ENCODE measurements at places on chromosomes 1 and 21.
A peak's percentile ranks its signal among the peaks of the same experiment; 100 is the strongest.

- H3K27me3 ChIP-seq = peaks cover 7% of the 10 kb centered on the region
- no peaks in the 10 kb centered on the region for H3K36me3 ChIP-seq
- no peak for DNase-seq
- H3K4me1 ChIP-seq = no peaks in the 10 kb centered on the region
These were observed 291.1 kb upstream of the NFIA start for GRCh38 chr1:60791226-60791625.

DNA sequence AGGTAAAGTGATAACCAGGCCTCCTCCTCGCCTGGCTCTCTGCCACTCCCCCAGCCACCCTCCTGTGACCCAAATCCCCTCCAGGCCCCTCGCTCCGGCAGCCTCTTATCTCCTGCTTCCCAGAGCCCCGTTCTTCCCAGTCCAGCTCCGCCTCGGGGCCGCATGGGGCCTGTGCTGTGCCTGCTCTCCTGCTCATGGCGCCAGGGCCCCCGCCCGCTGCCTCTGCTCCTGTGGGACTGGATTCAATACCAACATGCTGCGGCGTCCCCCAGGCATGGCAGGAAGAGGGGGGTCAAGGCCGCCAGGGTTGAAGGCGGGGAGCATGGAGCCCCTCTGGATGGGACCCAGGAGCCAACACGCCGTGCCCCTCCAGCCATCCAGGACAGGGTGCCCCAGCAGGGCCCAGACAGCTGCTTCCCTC, 213.0 kb upstream of the VAMP3 start:
- H3K36me3 ChIP-seq = no peaks in the 10 kb centered on the region
- no peaks in the 10 kb centered on the region for H3K27me3 ChIP-seq
- no peak overlapping the region for H3K4me3 ChIP-seq

GRCh38 chr1:27603309-27603680, 649 bp downstream of the AHDC1 start:
- H3K27ac ChIP-seq = peak overlapping the region; percentile 98
- no peaks in the 10 kb centered on the region for H3K27me3 ChIP-seq
- DNase-seq = peak; percentile 49
- peaks cover 78% of the 10 kb centered on the region for H3K4me1 ChIP-seq

- H3K36me3 ChIP-seq = no peaks in the 10 kb centered on the region
- no peak overlapping the region for H3K4me3 ChIP-seq
- H3K4me1 ChIP-seq = no peaks in the 10 kb centered on the region
- DNase-seq = no peak
- H3K27me3 ChIP-seq = no peaks in the 10 kb centered on the region
These were observed 189.8 kb upstream of the OLFM3 start for GRCh38 chr1:102186536-102186935.

DNA sequence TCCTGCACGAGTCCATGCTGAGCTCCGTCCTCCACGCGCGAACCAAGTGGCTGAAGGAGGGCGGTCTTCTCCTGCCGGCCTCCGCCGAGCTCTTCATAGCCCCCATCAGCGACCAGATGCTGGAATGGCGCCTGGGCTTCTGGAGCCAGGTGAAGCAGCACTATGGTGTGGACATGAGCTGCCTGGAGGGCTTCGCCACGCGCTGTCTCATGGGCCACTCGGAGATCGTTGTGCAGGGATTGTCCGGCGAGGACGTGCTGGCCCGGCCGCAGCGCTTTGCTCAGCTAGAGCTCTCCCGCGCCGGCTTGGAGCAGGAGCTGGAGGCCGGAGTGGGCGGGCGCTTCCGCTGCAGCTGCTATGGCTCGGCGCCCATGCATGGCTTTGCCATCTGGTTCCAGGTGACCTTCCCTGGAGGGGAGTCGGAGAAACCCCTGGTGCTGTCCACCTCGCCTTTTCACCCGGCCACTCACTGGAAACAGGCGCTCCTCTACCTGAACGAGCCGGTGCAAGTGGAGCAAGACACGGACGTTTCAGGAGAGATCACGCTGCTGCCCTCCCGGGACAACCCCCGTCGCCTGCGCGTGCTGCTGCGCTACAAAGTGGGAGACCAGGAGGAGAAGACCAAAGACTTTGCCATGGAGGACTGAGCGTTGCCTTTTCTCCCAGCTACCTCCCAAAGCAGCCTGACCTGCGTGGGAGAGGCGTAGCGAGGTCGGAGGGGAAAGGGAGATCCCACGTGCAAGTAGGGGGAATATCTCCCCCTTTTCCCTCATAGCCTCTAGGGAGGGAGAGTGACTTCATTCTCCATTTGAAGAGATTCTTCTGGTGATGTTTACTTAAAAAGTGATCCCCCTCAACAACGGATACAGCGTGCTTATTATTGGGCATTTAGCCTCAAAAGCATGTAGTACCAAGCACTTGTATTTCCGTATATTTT, 991 bp downstream of the PRMT6 start:
- peak overlapping the region; percentile 89 for H3K4me3 ChIP-seq
- peaks cover 29% of the 10 kb centered on the region for H3K4me1 ChIP-seq
- DNase-seq = peak; percentile 74
- H3K27ac ChIP-seq = peak overlapping the region; percentile 89

DNA sequence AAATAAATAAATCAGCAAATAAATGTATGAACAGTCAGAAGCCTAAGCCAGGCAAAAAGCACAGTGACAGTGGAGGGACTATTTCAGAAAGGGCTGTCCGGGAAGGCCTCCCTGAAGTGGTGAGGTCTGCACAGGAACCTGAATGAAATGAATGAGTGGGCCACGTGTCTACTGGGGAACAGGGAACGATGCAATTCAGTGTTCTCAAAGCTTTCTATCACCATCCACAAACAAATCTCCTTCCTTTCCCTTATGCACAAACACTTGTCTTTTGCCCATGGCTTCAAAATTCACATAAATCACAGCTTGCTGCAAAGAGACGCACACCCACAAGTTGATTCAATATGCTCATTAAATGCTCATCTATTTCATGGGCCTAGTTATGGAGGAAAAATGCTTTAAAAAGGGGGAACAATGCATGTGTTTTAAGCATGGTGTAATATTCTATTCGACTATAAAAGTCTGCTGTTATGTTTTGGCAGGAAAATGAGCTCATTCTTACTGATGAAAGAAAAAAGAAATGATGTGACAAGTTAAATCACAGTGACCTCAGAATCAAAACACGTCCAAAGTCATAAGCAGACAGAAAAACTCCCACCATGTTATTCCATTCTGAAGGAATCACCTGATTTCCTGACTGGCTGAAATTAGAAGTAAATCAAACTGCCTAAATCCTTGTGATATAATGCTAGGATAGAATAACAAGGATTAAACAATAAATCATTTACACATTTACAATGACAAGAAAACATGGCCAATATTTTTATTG, 21.6 kb downstream of the URB1 start:
- H3K27me3 ChIP-seq = no peaks in the 10 kb centered on the region
- peaks cover 67% of the 10 kb centered on the region for H3K36me3 ChIP-seq
- no peak overlapping the region for H3K4me3 ChIP-seq
- H3K4me1 ChIP-seq = peaks cover 26% of the 10 kb centered on the region
- no peak for DNase-seq
- H3K27ac ChIP-seq = peak overlapping the region; percentile 74

DNA sequence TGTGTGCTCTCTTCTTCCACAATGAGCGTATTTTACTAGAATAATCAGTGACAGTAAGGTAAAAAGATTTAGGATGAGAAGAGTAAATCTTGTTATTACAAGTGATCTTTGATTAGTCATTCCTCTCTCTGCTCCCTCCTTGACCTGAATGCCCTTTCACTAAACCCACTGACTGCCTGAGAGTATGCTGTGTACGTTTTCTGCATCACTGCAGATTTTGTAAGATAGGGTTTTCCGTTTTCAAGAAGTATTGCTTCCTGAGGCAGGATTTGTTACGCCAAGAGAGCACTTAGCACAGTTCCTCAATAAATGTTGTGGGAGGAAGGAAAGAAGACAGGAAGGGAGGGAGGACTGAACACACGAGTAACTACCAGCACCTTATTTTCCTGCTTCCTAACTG, 7.7 kb upstream of the LAMB3 start:
- peaks cover 5% of the 10 kb centered on the region for H3K27me3 ChIP-seq
- no peak overlapping the region for H3K4me3 ChIP-seq
- peaks cover 3% of the 10 kb centered on the region for H3K4me1 ChIP-seq
- DNase-seq = no peak
- no peaks in the 10 kb centered on the region for H3K36me3 ChIP-seq
- no peak overlapping the region for H3K27ac ChIP-seq

DNA sequence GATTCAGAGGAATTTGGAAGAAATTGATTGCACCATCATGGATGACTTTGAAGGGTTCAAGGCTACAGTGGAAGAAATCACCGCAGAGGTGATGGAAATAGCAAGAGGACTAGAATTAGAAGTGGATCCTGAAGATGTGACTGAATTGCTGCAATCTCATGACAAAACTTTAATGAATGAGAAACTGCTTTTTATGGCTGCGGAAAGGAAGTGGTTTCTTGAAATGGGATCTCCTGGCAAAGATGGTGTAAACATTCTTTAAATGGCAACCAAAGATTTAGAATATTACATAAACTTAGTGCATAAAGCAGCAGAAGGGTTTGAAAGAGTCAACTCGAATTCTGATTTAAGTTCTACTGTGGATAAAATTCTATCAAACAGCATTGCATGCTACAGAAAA, 698.6 kb downstream of the PLA2G4A start:
- H3K4me1 ChIP-seq = no peaks in the 10 kb centered on the region
- H3K4me3 ChIP-seq = no peak overlapping the region
- DNase-seq = no peak
- no peak overlapping the region for H3K27ac ChIP-seq

- H3K27me3 ChIP-seq = peaks cover 10% of the 10 kb centered on the region
- no peaks in the 10 kb centered on the region for H3K36me3 ChIP-seq
- no peak for DNase-seq
- H3K4me3 ChIP-seq = no peak overlapping the region
- H3K27ac ChIP-seq = no peak overlapping the region
These were observed 155.3 kb downstream of the HHIPL2 start for GRCh38 chr1:222392556-222392955.

DNA sequence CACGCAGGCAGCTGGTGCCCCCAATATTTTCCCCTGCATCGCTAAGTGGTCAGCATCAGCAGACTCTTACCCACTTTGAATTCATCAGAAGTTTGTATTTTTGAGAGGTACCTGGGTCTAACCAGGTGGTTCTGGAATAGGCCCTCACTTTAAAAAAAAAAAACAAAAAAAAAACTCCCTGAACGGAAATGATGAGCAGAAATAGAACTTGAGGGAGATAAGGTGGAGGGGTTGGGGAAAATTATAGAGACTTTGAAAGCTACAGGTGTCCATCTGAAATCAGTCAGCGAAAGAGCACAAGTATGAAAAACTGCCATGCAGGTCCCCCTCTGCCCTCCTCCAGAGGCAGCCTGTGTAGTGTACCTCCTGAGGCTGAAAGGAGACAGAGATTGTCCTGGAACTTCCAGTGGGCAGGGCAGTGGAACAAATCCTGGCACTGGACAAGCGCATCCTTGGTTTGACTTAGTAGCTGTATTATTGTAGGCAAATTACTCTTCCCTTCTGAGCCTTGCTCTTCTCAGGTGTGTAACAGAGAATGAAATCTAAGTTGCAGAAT, 1.2 kb downstream of the SLAMF7 start:
- DNase-seq = no peak
- no peak overlapping the region for H3K27ac ChIP-seq

GRCh38 chr1:245585252-245585959, 430.6 kb downstream of the KIF26B start:
- H3K36me3 ChIP-seq = no peaks in the 10 kb centered on the region
- no peak overlapping the region for H3K27ac ChIP-seq
- H3K4me3 ChIP-seq = no peak overlapping the region
- H3K27me3 ChIP-seq = peaks cover 33% of the 10 kb centered on the region
- H3K4me1 ChIP-seq = no peaks in the 10 kb centered on the region

- H3K27me3 ChIP-seq = no peaks in the 10 kb centered on the region
- H3K4me1 ChIP-seq = peaks cover 52% of the 10 kb centered on the region
- peak overlapping the region; percentile 99 for H3K27ac ChIP-seq
- no peaks in the 10 kb centered on the region for H3K36me3 ChIP-seq
- DNase-seq = no peak
- H3K4me3 ChIP-seq = peak overlapping the region; percentile 95
These were observed 529 bp upstream of the PRMT2 start for GRCh38 chr21:46634966-46635323.

DNA sequence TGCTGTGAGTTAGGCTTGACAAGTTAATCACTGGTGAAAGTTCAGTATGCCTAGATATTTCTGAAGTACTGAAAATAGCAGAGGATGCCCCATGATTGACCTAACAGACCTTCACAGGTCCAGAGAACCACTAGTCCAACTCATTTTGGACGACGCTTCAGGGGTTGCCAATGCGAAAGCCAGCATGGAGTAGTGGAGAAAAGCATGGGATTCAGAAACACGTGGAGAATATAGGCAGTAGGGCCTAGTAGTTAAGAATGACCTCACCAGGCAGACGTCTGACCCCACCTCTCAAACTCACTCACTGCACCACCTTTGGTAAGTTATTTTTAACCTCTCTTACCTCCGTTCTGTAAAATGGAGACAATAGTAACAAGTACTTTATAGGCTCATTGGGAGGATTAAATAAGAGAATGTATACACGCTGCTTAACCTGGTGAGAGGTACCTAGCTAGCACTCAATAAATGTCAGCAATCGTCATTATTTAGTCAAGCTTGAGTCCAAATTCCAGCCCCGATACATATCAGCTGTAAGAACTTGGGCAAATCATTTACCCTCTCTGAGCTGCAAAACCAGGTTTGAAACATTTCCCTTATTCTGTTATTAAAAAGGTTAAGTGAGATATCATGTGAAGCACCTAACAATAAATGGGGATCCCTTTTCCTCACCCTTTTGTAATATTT, 13.2 kb downstream of the PLPP3 start:
- no peaks in the 10 kb centered on the region for H3K27me3 ChIP-seq
- no peaks in the 10 kb centered on the region for H3K36me3 ChIP-seq
- no peak for DNase-seq
- H3K4me1 ChIP-seq = peaks cover 100% of the 10 kb centered on the region
- H3K27ac ChIP-seq = peak overlapping the region; percentile 75

- H3K27ac ChIP-seq = no peak overlapping the region
- no peak for DNase-seq
- H3K36me3 ChIP-seq = no peaks in the 10 kb centered on the region
- H3K27me3 ChIP-seq = no peaks in the 10 kb centered on the region
- no peak overlapping the region for H3K4me3 ChIP-seq
These were observed 11.6 kb downstream of the CD160 start for GRCh38 chr1:145730900-145731299.

GRCh38 chr1:156898161-156898566, 4.6 kb downstream of the PEAR1 start:
- H3K4me1 ChIP-seq = peaks cover 100% of the 10 kb centered on the region
- H3K27ac ChIP-seq = peak overlapping the region; percentile 94
- peak; percentile 65 for DNase-seq
- H3K36me3 ChIP-seq = no peaks in the 10 kb centered on the region

Data from left ventricle myocardium inferior (tissue), 1 donor.